ENCODE measurements at places on chromosomes 13 and 19.

- no peak for DNase-seq
Measured at GRCh38 chr19:10551698-10552301, 8.1 kb downstream of the ATG4D start.

DNA sequence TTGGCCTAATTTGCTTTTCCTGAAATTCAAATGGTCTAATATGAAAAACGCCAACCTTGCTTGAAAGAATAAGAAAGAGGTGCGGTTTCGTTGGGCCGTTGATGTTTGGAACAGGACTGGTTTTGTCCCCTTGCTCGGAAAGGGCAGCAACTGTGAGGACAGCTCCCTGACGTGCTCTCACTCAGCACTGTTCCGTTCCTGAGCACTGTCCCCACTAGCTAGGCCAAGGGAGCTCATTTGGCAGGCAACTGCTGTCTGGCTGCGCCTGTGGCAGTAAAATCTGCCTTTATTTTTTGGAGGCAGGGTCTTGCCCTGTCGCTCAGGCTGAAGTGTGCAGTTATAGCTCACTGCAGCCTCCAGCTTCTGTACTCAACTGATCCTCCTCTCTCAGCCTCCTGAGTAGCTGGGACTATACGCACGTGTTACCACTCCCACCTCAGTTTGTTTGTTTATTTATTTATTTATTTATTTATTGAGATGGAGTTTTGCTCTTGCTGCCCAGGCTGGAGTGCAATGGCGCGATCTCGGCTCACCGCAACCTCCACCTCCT is 4.5 kb downstream of the LDLR start:
- DNase-seq: no peak

DNA sequence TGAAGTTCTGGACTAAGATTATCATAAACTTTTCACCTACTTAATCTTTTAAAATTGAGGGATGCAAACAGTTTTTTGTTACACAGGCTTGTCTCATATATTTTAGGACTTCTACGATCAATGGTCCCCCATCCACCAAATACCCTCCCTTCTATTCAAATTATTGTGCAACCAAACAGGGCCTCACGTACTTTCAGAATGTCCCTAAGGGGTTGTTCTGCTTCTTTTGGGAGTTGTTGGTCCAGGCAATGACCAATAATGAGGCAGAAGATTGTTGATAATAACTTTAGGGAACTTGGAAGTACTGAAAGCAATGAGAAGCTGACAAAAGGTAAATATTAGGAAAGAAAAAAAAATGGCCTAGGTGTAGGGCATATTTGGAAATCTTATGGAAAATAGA is 2.9 kb downstream of the DNAJC15 start:
- DNase-seq: no peak

DNA sequence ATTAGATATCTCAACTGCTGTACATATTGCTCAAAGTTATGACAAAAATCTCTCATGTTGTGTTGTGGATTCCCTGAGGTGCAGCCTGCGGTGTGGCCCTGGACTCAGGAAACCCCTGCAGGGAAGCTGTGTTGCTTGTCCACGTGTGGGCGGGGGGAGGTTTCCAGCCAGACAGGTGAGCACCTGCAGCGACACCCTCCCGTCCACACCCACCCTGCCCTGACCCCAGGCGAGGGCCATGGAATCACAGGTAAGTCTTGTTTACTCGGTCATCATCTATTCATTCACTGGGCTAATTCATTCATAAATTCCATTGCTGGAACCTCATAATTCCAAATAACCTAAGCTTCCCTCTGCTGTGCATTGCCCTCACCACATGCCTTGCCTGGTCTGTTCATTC is 14.1 kb downstream of the PLPP2 start:
- no peak for DNase-seq

GRCh38 chr19:14603990-14604387 is 21.1 kb downstream of the CLEC17A start:
- DNase-seq: no peak

- DNase-seq: no peak
Measured at GRCh38 chr13:61466280-61466679, 50.6 kb upstream of the PCDH20 start.

DNA sequence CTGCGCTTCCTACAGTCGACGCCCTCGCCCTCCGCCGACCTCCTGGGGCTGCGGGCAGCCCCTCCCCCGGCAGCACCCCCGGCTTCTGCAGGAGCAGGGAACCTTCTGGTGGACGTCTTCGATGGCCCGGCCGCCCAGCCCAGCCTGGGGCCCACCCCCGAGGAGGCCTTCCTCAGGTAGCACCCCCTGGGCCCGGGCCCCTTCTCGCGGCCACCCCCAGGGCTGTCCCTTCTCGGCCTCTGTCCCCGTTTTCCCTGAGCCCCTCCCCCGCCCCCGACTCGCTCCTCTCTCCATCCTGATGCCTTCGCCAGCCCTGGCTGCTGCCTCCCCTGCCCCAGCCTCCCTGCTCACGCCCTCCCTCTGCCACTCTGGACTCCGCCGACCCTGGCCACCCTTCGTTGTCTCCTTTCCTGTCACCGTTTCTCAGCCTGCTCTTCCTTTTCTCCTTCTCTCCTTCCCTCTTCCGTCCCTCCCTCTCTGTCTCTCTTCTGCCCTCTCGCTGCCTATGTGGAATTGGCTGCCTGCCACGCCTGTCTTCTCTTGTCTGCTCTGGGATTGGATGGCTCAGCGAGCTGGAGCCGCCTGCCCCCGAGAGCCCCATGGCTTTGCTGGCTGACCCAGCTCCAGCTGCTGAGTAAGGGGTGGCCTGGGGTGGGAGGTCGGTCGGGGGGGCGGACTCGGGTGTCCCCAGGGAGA is 11.0 kb downstream of the FUZ start:
- no peak for DNase-seq

- DNase-seq: no peak
Measured at GRCh38 chr13:46184277-46184699, 2.3 kb upstream of the LCP1 start.

- DNase-seq: no peak
Measured at GRCh38 chr19:46579361-46579879, 21.7 kb upstream of the CALM3 start.

DNA sequence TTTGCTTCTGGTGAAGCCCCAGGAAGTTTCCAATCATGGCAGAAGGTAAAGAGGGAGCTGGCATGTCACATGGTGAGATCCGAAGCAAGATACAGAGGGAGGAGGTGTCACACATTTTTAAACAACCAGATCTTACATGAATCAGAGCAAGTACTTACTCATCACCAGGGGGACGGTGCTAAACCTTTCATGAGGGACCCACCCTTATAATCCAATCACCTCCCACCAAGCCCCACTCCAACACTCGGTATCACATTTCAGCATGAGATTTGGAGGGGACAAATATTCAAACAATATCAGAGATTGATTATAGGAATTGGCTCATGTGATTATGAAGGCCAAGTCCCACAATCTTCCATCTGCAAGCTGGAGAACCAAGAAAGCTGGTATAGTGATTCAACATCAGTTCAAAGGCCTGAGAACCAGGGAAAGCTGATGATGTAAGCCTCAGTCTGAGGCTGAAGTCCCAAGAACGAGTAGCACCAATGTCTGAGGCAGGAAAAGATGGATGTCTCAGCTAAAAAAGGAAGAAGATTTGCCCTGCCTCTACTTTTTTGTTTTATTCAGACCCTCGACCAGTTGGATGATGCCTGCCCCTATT is 58.6 kb upstream of the WDFY2 start:
- no peak for DNase-seq

- DNase-seq: no peak
Measured at GRCh38 chr13:90510319-90510718, 837.2 kb upstream of the MIR17HG start.

GRCh38 chr13:35744566-35745178 is 268.2 kb upstream of the MAB21L1 start:
- no peak for DNase-seq

- DNase-seq: no peak
Measured at GRCh38 chr13:60267498-60268202, 103.9 kb upstream of the DIAPH3 start.

DNA sequence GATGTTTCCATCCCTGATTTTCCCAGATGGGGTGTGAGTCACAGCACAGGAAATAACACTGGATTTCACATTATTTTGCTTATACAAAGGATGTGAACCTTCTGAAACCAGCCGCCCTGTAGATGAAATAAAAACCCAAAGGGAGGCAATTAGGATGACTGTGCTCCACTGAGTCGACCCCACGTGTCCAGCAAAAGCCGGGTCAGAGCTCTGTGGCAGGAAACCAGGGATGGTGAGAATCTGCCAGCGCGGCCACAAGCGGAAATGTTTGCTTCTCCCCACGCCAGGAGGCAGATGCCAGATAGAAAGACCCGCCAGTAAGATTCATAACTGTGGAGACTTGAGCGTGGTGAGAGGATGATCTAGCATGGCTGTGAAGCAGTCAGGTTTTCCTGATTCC is 764.4 kb downstream of the LIG4 start:
- DNase-seq: no peak

- DNase-seq: no peak
Measured at GRCh38 chr19:5086725-5087439, 118.0 kb downstream of the KDM4B start.

DNA sequence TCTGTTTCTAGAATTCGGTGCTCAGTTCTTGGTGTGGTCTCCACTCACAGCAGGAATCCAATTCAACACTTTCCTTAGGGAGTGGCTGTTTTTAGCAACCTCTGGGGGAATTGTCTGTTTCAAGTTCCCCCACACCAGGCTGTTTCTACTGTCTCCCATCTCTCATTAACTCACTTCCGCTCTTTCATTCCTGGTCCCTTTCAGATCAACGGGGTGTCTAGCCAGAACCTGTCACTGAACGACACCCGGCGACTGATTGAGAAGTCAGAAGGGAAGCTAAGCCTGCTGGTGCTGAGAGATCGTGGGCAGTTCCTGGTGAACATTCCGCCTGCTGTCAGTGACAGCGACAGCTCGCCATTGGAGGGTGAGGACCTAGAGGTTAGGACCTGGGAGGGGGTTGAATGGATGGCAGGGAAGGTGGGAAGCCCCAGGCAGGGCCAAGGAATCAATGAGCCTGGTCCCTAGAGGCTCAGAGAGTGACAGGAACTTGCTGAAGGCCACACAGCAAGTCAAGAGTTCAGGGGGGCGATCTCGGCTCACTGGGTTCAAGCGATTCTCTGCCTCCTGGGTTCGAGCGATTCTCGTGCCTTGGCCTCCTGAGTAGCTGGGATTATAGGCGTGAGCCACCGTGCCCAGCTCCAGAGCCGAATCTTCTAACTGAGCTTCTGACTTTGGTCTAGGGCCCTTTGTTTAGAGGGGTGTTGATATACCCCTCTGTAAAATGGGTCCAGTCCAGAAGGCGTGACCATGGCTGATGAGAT is 25.5 kb downstream of the TJP3 start:
- no peak for DNase-seq

DNA sequence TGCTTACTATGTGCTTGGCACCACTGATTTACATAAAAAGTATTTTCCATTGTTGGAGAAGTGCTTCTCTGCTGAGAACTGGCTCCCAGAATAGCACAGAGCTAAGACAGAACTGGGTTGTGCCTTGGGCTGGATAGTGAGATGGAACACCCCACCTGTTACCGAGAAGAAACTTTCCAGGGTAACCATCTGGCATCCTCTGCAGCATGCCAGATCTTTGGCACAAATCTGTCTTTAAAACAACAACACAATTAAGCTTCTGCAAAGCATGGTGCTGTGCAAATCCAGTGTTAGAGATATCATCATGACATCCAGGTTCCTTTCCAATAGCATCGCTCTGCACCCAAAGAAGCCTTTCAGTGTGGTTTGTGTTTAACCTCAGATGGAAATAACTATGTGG is 202.5 kb upstream of the RFC3 start:
- DNase-seq: no peak

GRCh38 chr13:95160112-95160906 is 140.9 kb downstream of the ABCC4 start:
- DNase-seq: no peak

DNA sequence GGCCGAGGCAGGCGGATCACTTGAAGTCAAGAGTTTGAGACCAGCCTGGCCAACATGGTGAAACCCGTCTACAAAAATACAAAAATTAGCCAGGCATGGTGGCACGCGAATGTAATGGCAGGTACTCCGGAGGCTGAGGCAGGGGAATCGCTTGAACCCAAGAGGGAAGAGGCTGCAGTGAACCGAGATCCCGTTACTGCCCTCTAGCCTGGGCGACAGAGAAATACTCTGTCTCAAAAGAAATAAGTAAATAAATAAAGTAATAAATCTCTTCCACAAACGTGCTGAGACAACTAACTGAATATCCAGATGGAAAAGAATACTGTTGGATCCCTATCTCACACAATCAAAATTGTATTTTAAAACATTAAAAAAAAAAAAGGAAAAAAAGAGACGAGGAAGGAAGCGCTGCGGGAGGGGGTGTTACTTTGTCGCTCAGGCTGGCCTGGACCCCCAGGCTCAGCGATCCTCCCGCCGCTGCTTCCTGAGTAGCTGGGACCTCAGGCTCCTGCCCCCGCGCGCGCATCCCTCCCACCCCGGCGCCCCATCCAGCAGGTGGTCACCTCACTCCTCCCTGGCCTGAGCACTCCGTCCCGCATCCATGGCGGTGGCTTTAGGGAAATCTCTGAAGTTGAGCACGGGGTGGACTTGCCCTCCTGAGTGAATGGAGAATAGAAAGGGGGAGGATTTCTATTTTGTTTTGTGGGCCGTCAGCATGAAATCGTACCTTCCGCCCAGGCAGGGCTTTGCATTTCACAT is 628 bp upstream of the ZNF813 start:
- no peak for DNase-seq

- no peak for DNase-seq
Measured at GRCh38 chr13:99689955-99690354, 188.7 kb downstream of the TM9SF2 start.

DNA sequence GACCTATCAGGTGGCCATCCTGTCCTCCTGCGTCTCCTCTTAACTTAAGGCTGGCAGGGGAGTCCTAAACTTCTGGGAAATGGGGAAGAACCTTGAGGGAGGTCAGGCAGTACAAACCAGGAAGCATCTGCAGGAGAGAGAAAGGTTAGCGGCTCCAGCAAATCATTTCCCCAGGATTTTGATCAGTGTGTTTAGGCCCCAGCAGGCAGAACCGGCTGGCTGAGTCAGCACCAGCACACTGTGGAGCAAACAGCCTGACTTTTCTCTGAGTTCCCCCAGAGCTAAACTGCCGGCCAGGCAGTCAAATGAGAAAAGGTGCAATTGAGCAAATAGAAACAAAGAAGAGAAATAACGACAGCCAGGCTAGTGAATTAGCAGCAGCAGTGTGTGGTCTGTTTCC is 46.7 kb upstream of the MEDAG start:
- DNase-seq: no peak

- DNase-seq: no peak
Measured at GRCh38 chr13:60032851-60033250, 130.9 kb downstream of the DIAPH3 start.

DNA sequence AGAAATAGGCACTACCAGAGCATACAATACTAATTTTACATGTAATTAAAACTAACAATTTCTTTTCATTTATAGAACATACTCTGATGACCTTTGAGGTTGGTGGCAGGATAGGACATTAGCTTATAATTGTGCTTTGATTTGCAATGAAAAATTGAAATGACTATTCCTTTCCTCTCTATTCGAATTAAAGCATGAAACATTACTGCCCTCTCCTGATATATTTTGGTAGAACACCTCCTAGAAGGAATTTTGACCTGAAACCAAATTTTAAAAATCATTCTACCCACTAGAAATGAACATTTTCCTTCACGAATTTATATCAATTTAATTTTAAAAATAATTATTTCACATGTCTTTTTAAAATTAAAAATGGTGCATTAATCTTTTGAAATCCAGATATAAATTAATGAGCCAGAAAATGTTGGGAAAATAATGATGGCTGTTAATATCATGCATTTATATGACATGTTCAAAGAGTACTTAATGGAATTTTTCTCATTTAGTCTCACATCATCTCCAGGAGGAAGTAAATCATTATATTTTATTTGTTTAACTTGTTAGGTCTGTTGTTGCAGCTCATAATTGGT is 556.3 kb upstream of the ARGLU1 start:
- DNase-seq: no peak
